Glutamatergic neuron (in vitro differentiated cells): ENCODE measurements at places on chromosomes 13 and 19.

GRCh38 chr13:29681864-29682263 lies 86.4 kb upstream of the SLC7A1 start:
- no peak for DNase-seq

GRCh38 chr13:89925107-89925506 lies 1422.4 kb upstream of the MIR17HG start:
- peak; percentile 21 for DNase-seq

- no peak for DNase-seq
Measured at GRCh38 chr13:91529739-91530482, 131.5 kb downstream of the GPC5 start.

DNA sequence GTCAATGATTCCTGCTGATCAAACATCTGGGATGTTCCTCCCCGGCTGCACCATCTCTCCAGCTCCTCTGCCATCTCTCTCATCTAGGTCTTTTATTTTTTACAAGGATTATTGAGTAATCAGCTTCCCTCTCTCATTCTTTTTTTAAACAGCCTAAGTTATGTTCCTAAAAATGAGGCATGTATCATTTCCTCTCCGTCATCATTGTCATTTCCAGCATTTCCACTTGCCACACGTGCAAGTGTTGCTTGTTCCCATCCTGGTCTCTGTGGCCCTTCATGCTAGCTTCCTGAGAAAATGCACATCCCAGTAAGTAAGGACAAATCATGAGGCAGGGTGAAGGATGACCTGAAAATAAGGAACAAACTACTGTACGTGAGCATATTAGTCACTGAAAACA lies 102.7 kb upstream of the POSTN start:
- DNase-seq: no peak

GRCh38 chr19:45195764-45196163 lies 17.2 kb downstream of the BLOC1S3 start:
- no peak for DNase-seq

- peak; percentile 100 for DNase-seq
Measured at GRCh38 chr19:48899781-48900476, at the start of gene NUCB1. TSS of gene NUCB1 (plus strand) at chr19:48900312. CDS start at chr19:48900797, 485 bp downstream.

DNA sequence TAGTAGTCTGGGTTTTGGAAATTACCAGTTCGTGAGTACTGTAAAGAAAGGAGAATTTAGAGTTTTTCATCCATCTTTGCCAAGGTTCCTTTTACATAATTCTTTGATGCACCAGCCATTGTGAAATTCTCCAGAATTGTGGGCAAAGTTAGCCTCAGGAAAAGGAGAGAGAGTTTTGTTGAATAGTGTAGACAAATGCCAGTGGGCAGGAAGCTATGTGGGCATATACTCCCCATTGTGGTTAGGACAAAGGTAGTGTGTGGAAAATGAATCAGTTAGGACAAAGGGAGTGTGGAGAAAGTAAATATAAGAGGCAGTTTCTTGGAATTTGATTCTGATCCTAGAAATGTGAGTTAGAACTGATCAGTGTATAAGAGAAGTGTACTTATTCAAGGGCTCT lies 67.9 kb downstream of the PCCA start:
- no peak for DNase-seq

GRCh38 chr13:80877209-80877943 lies 536.5 kb upstream of the SPRY2 start:
- DNase-seq: no peak

- peak; percentile 65 for DNase-seq
Measured at GRCh38 chr13:22925881-22926747, 254.7 kb upstream of the SGCG start.

DNA sequence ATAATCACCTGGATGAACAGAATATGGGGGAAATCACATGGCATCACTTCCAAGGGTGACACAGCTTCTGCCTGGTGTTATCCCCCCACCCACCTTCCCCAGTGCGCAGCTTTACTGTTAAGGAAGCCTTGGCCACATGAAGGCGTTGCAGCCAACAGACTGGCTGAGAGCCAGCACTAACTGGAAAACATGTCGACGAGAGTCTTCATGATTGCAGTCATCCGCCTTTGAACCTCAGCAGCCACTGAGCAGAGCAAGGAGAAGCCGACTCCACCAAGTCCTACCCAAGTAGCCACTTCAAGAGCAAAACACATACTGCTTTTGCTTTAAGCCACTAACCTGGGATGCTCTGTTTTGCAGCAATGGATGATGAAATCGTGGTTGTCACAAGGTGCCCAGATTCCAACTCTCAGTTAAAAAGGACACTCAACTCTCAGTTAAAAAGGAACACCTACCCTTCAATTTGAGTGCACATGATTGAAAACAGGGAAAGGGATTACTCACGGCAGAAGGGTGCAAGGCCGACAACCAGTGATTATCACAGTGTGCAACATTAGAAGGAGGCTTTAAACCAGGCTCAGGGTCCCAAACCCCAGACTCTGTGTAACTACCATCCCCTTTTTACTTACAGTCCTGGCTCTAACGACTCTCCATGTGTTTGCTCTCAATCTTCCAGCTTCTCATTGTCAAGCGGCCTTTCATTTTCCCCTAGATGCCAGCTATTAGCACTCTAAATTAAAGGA lies 149.1 kb downstream of the KLF12 start:
- no peak for DNase-seq

DNA sequence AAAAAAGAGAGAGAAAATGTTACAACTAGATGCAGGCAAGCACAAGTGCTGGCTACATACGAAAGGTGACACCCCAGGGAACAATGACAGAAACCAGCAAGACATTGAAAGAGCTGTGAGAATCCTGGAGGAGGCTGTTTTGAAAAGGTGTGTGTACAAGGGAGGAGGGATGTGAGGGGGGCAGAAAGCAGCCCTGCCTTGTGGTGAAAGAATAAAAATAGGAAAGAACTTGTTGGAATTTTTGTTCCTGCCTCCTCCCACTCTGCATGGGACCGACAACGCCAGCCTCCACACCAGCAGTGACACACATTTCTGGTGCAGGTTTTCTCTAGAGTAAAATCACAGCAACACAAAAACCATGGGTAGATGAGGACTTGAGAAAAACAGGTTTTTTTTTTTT lies 1258.6 kb downstream of the PCDH9 start:
- DNase-seq: no peak

DNA sequence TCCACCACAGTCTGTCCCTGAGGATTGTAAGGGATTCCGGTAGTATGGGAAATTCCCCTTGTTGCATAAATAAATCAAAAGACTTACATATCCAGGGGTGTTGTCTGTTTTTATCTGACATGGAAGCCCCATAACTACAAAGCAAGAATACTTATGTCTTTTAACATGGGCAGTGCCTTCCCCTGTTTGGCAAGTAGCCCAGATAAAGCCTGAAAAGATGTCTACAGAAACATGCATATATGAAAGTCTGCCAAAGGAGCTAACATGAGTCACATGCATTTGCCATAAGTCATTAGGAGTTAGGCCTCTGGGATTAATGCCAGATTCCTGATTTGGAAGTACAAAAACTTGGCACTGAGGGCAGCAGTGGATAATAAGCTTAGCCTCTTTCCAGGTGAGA lies 62.1 kb downstream of the ZNF737 start:
- DNase-seq: no peak

GRCh38 chr19:57152921-57153320 lies 7.9 kb upstream of the ZIM3 start:
- DNase-seq: no peak

DNA sequence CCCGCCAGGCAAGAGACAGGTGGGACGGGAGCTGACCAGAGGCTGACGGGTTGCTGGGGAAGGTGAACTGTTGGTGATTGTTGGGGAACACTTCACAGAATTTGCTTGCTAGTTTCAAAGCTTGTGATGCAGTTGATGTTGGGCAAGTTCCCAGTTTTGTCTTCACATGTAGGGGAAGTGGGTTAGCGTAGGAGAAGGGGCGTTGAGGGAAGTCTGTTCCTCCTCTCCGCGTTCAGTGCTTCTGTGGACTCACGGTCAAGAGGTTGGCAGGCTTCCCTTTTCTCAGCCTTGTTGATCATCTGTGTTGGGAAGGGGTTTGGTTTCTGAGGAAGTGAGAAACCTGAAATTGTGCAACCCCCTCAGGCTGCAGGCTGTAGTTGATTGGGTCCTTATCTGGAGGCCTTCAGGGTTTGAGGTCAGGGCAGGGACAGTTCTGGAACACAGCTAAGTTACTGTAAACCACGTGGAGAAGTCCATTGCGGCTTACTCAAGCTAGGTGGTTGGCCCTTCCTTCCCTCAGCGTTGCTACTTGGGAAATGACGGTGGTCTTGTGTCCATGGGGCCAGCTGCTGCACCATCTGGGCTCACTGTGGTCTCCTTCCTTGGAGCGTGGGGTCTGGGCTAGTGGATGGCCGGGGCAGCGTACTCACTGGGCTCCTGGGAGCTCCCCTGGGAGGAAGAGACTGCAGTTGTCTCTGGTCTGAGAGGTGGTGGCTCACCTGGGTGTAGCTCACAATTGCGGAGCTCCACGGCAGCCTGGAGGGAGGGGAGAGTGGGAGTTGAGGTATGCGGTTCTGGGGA lies 7.5 kb downstream of the RPS9 start:
- no peak for DNase-seq

DNA sequence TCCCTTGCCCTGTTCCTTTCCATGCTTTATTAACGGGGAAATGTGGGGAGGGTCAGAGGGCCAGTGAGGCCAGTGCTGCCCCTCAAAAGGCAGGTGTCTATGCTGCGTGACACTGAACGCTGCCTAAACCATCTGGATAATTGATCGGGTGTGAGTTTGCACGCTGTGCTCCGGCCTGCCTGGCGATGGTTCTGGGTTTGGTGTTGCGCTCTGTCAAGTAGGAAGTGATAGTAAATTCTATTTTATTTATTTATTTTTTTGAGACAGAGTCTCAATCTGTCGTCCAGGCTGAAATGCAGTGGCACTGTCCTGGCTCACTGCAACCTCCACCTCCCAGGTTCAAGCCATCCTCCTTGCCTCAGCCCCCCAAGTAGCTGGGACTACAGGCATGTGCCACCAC lies 86.5 kb downstream of the ATP11A start:
- no peak for DNase-seq

- DNase-seq: no peak
Measured at GRCh38 chr13:20398459-20398858, 127.2 kb downstream of the CRYL1 start.

- peak; percentile 34 for DNase-seq
Measured at GRCh38 chr13:107170270-107170931, 602.5 kb upstream of the ARGLU1 start.

- DNase-seq: no peak
Measured at GRCh38 chr19:676339-677105, at the start of gene FSTL3. TSS of gene FSTL3 (plus strand) at chr19:676392. CDS start at chr19:676424, 32 bp downstream.

- no peak for DNase-seq
Measured at GRCh38 chr19:7637374-7638256, 705 bp downstream of the STXBP2 start.

DNA sequence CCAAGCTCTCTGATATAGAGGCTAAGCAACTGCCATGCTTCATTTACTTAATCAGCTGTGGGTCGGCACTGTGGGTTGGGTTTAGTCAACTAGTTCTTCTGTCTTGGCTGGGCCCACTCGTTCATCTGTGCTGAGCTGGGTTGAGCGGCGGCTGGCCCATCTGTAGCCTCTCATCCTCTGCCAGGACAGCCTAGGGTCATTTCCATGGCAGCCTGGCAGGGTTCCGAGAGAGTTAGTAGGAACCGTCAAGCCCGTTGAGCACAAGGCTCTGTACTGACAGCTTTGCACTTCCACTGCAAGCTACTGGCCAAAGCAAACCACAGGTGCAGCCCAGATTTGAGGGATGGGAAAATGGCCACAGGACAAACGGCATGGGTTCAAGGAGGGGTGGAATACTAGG lies 6.6 kb upstream of the ZNF835 start:
- DNase-seq: no peak

DNA sequence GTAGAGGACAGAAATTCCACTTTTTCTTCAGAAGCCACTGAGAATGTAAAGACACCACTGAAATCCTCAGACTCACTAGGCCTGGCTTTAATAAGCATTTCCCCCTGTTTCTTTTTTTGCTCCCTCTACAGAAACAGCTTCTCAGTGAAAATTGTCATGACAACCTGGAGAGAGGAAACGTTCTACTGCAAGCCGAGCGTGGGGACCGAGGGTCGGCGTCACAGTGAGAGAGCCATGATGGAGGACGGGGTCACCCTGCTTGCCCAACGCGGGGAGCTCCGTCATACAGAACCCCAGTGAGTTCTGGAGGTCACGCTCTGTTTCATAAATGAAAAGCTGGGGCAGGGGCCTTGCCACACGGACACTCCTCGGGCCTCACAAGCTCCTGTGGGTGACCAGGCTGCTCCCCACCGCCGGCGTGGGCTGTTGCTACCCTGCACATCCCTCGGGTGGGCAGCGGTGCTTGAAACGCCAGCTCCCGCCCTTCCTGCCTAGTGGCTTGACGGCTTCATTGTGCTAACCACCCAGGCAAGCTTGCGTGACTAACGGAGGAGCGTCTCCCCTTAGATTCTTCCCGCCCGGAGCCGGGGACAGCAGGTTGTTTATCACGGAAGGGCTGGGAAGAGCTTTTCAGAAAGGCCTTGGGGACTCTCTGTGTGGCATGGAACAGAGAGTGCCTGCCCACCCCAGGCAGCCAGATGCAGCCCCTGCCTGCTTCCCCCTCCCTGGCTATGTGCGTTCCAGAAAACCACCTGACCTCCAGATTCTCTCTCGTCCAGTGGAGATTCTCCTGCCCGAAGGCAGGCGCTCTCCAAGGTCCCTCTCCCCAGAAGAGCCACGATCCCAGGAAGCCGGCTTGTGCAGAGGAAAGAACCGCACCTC lies 153.6 kb downstream of the KATNAL1 start:
- no peak for DNase-seq
